Activated T-helper 2 cell treated with anti-CD3 and anti-CD28 coated beads, Interferon-gamma antibody, Interleukin-2, Interleukin-4, amounts not matched to agents 10 μg/mL and 5 μg/mL and 100 μg/mL, durations not matched to agents 14 hours and 24 hours and 36 hours (primary cell): ENCODE measurements at places on chromosomes 11 and 22.

GRCh38 chr22:27720860-27721259, 80.7 kb downstream of the MN1 start:
- DNase-seq: no peak
- H3K27me3 ChIP-seq: no peaks in the 10 kb centered on the region
- no peak overlapping the region for H3K27ac ChIP-seq
- no peak overlapping the region for H3K4me3 ChIP-seq
- H3K4me1 ChIP-seq: no peaks in the 10 kb centered on the region

DNA sequence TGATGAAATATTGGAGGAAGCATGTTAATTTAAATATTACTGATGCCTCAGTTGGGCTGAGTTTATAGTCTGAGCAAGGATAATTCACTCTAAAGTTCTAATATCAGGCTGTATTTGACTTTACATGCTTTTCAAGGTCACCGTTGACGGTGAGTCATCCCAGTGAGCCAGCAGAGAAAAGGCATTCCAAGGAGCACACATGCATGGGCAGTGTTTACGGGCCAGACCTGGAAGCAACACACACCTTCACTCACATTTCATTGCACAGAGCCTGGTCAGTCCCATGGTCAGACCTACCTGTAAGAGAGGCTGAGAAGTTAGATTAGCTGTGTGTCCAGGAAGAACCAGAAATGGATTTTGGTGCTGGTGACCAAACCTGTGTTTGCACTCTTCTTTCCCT, 53.5 kb downstream of the COMMD9 start:
- no peaks in the 10 kb centered on the region for H3K4me1 ChIP-seq
- no peak overlapping the region for H3K4me3 ChIP-seq
- DNase-seq: no peak
- no peaks in the 10 kb centered on the region for H3K36me3 ChIP-seq
- peaks cover 7% of the 10 kb centered on the region for H3K27me3 ChIP-seq
- no peak overlapping the region for H3K27ac ChIP-seq

DNA sequence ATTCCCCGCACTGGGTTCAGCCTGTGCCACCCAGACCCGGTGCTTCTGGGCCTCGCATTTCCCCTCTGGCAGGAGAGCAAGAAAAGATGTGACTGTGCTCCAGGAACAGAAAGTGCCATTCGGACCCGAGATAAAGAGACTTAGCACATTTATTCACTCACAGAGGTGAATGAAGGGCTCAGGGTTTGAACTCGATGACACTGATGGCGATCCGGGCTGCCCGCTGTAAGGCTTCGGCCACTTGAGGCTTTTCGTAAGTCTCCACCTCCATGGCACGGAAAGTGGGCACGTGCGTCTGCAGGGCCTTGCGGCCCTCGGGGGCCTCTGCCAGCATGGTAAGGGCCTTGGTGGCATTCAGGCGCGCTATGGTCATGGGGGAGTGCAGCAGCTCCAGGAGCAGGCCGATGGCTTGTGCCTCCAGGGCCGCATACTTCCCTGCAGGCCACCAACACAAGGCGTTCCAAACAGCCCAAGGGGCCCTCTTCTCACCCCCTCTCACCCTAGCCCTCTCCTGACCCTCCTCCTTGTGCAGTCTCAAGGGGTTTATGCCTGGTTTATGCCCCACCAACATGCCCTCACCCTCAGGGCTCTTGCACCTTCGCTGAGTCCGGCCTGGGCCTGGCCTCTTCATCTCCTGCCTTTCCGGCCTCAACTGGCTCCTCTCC, 10.9 kb upstream of the GNAZ start:
- no peaks in the 10 kb centered on the region for H3K36me3 ChIP-seq
- no peak overlapping the region for H3K4me3 ChIP-seq
- H3K4me1 ChIP-seq: no peaks in the 10 kb centered on the region
- H3K27me3 ChIP-seq: peaks cover 6% of the 10 kb centered on the region

- peak within 1 kb of the TSS; percentile 82 for H3K4me3 ChIP-seq
- DNase-seq: no peak
- no peaks in the 10 kb centered on the region for H3K36me3 ChIP-seq
- peaks cover 18% of the 10 kb centered on the region for H3K4me1 ChIP-seq
Observed at GRCh38 chr11:2443881-2444820, at the start of gene TRPM5. TRPM5 (minus strand) TSS chr11:2444514; CDS start chr11:2423036, 21,478 bp downstream.

DNA sequence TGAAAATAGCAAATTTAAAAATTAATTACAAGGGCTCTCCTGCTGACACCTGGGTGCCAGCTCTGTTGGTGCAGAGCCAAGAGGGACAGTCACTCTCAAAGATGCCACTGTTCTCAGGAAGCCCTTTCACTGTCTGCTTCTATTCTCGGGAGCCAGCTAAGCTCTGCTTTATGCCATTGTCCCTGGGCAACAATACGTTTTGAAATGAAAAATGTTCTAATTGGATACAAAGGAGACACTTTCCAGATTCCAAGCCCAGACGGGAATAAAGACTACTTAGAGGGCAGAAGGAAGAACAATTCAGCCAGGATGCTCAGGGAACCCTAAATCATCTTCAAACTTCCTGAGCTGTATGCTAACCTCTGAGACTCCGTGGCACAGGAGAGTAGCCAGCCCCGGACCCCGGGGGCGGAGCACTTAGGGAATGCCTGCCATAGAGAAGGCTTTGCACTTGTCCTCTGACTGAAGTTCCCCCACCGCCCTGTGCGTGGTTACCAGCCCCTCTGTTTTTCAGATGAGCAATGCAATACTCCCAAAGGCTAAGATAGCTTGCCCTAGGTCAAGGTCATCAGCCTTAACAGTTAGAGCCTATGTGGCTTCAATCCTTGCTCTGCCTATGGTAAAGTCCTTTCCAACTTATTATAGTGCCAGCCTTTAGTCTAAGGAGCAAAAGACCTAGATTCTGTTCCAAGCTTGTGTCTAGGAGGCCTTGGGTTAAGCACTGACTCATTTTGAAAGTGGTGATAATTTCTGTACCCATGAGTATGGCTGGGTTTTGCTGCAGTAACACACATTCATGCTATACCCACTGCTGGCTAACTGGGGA, 150.9 kb downstream of the CACNA1I start:
- no peak overlapping the region for H3K4me3 ChIP-seq
- H3K27ac ChIP-seq: no peak overlapping the region
- DNase-seq: no peak
- peaks cover 3% of the 10 kb centered on the region for H3K4me1 ChIP-seq

GRCh38 chr11:16750417-16750816, 12.0 kb downstream of the C11orf58 start:
- H3K36me3 ChIP-seq: peaks cover 88% of the 10 kb centered on the region
- H3K4me1 ChIP-seq: peaks cover 26% of the 10 kb centered on the region
- H3K4me3 ChIP-seq: no peak overlapping the region

DNA sequence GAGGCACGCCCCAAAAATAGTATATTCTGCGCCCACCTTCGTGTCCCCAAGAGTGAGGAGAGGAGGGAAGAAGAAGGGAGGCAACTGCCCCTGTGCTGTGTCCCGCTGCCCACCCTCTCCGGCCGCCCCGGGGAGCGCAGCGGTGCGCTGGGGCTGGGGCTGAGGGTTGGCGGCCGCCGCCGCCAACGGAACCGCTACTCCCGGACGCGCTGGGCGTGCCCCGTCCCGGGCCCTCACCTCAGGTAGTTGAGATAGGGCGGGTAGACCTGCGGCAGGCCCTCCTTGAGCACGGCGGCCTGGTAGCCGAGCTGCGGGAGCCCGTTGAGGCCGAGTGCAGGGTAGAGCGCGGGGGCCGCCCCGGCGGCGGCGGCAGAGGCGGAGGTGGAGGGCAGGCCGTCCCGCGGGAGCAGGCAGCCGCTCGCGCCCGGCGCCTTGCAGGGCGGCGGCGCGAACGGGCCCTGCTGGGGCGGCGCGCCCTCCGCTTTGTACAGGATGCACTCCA, 2.4 kb downstream of the PGR start:
- peaks cover 37% of the 10 kb centered on the region for H3K27me3 ChIP-seq
- no peaks in the 10 kb centered on the region for H3K36me3 ChIP-seq
- peaks cover 3% of the 10 kb centered on the region for H3K4me1 ChIP-seq
- H3K4me3 ChIP-seq: no peak overlapping the region

- H3K27ac ChIP-seq: peak overlapping the region; percentile 71
- H3K4me1 ChIP-seq: peaks cover 22% of the 10 kb centered on the region
- no peak for DNase-seq
- no peaks in the 10 kb centered on the region for H3K27me3 ChIP-seq
- H3K36me3 ChIP-seq: peaks cover 4% of the 10 kb centered on the region
Observed at GRCh38 chr11:75369560-75370255, 18.2 kb upstream of the ARRB1 start.

DNA sequence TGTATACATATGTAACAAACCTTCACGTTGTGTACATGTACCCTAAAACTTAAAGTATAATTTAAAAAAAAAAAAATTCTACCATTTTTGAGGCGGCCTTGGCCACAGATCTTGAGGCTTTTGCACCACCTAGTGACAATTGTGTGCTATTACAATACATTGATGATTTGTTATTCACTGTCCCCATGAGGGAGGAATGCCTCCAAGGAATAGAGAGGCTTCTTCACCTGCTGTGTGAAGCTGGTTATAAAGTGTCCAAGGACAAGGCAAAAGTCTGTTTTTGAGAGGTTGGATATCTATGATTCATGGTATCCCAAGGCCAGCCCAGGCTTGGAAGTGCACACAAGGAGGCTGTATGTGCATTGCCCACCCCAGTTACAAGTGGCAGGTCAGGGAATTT, 30.7 kb downstream of the SLC22A25 start:
- H3K4me1 ChIP-seq: no peaks in the 10 kb centered on the region
- no peaks in the 10 kb centered on the region for H3K27me3 ChIP-seq
- no peak for DNase-seq
- no peaks in the 10 kb centered on the region for H3K36me3 ChIP-seq
- H3K27ac ChIP-seq: no peak overlapping the region

GRCh38 chr11:95655536-95655935, 134.0 kb downstream of the FAM76B start:
- H3K27me3 ChIP-seq: peaks cover 2% of the 10 kb centered on the region
- no peak for DNase-seq

GRCh38 chr22:35735542-35735941, 17.9 kb downstream of the APOL5 start:
- no peaks in the 10 kb centered on the region for H3K4me1 ChIP-seq
- no peak overlapping the region for H3K27ac ChIP-seq
- no peak for DNase-seq
- no peak overlapping the region for H3K4me3 ChIP-seq
- no peaks in the 10 kb centered on the region for H3K36me3 ChIP-seq
- no peaks in the 10 kb centered on the region for H3K27me3 ChIP-seq

DNA sequence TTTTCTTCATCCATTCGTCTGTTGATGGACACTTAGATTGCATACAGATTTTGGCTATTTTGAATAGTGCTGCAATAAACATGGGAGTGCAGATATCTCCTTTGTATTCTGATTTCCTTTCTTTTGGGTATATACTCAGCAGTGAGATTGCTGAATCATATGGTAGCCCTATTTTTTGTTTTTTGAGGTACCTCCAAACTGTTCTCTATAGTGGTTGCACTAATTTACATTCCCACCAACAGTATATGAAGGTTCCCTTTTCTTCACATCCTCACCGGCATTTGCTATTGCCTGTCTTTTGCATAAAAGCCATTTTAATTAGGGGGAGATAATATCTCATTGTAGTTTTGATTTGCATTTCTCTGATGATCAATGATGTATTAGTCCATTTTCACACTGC, 96.1 kb downstream of the PRR5L start:
- peaks cover 14% of the 10 kb centered on the region for H3K36me3 ChIP-seq
- H3K4me3 ChIP-seq: no peak overlapping the region
- H3K4me1 ChIP-seq: peaks cover 54% of the 10 kb centered on the region

DNA sequence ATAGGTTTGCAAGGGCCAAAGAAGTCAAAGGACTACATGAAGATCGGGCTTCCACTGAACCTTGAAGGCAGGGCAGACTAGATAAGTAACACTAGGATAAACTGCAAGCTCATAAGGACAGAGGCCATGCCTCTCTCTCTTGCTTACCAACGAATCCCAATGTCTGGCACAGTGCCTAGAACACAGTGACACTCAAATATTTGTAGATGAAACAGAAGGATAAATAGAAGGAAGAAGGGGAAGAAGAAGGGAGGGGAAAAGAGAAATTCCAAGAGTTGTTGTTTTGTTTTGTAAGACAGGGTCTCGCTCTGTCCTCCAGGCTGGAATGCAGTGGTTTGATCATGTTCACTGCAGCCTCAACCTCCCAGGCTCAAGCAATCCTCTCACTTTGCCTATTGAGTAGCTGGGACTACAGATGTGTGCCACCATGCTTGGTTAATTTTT, 26.9 kb downstream of the SIK3 start:
- no peak overlapping the region for H3K4me3 ChIP-seq
- no peak for DNase-seq
- H3K36me3 ChIP-seq: peaks cover 3% of the 10 kb centered on the region
- H3K4me1 ChIP-seq: peaks cover 48% of the 10 kb centered on the region
- H3K27me3 ChIP-seq: no peaks in the 10 kb centered on the region

DNA sequence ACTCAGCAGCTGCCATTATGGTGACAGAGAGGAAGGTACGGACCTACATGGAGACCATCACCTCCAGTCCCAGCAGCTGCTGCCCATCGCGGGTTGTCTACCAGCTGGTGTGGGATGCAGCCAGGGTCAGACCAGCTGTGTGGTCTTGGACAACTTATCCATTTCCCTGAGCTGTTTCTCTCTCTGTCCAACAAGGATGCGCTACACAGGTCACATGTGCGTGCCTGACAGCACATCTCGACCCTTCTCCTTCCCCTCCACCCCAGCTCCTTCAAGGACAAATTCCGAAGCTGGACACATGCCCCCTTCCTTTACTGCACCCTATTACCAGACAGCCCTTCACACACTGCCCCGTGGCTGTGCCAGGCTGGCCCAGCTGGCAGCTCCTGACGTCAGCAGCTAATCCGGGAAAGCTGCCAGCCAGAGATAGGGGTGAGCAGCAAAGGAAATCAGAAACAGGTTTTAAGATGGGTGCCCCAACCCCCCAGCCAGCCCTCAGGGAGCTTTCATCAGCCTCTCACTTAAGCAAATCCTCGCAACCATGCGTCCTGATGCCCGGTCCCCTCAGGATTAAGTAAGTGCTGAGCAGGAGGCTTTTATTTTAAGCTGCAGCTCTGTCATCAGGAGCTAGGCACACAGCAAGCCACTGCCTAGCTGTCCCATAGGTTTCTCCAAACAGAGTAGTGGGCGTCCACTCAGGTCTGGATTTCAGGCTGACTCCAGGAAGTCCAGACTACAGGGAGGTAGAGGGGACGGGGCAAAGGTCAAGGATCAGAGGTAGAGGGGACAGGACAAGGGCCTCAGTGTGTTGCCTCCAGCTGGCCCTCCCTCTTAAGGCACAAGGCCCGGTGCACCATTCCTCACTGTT, 20.3 kb downstream of the TEF start:
- H3K36me3 ChIP-seq: no peaks in the 10 kb centered on the region
- H3K4me1 ChIP-seq: peaks cover 11% of the 10 kb centered on the region
- H3K4me3 ChIP-seq: no peak overlapping the region
- no peak overlapping the region for H3K27ac ChIP-seq

- DNase-seq: no peak
- H3K4me3 ChIP-seq: no peak overlapping the region
- H3K36me3 ChIP-seq: peaks cover 50% of the 10 kb centered on the region
- no peak overlapping the region for H3K27ac ChIP-seq
- H3K27me3 ChIP-seq: peaks cover 20% of the 10 kb centered on the region
- H3K4me1 ChIP-seq: peaks cover 29% of the 10 kb centered on the region
Observed at GRCh38 chr11:110098645-110099044, 5.5 kb downstream of the ZC3H12C start.

DNA sequence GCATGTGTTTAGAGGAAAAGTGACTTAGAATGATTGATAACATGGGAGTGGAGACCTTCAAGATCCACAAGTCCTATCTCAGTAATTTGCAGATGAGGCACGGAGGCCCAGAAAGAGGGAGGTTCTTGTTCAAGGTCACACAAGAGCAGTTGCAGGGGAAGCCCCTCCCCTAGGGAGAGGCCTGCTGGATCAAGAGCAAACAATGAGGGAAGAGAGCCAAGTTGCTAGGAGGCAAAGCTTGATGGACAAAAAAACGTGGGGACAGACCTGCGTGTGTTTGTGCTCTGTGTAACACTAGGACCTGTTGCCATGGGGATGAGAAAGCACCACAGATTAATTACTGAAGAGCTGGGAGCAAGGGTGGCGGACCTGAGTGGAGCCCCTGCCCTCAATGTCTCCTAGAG, 6.4 kb upstream of the MFRP start:
- no peaks in the 10 kb centered on the region for H3K36me3 ChIP-seq
- H3K4me3 ChIP-seq: no peak overlapping the region
- peaks cover 12% of the 10 kb centered on the region for H3K4me1 ChIP-seq
- peaks cover 19% of the 10 kb centered on the region for H3K27me3 ChIP-seq
- no peak for DNase-seq
- H3K27ac ChIP-seq: no peak overlapping the region
